T-helper 1 cell (primary cell): ENCODE measurements at places on chromosomes 7 and 10.

DNA sequence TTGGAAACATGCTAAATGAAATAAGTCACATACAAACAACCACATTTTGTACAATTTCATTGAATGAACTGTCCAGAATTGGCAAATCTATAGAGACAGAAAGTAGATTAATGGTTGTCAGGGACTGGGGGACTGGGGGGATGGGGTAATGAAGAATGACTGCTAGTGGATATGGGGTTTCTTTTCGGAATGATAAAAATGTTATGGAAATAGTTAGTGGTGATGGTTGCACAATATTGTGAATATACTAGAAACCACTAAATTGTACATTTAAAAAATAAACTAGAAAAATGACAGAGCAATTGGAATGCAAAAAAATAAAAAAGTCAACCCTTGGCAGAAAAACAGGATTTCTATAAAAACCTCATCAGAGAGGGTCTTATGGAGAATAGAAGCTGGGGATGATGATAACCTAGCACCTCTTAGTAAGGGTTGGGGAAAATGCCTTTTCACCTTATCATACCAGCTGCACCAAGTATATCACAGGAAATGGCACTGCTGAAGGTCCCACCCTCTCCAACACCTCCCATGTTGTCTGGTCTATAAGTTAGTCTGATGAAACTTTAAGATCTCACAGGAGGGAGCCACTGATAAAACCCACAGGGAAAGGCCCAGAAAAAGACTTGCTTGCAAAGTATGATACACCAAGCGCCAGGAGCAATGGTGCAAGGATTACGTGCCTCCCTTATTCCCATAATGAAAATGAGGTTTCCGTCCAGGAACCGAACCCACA, 23.1 kb upstream of the JAZF1 start:
- no peak for DNase-seq

DNA sequence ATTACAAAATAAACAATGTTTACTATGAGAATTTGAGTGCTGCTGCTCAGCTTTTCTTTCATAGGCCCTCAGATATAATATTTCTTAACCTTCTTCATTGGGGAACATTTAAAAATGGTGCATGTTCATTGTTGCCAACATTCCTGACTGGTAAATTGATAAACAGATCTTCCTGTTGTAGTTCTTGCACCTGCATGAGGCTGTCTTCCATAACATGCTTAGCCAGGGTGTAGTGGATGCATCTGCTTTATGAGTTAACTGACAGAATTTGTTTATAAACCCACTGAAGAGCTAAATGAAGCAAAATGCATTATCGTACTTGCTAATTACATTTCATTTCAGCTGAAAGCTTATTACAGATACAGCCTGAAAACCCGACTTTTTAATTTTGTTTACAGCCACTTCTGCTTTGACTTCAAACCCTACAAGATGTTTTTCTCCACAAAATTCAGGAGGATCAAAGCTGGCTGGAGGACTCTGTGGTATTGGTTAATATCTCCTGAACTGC, 177.2 kb downstream of the SEM1 start:
- DNase-seq = no peak

DNA sequence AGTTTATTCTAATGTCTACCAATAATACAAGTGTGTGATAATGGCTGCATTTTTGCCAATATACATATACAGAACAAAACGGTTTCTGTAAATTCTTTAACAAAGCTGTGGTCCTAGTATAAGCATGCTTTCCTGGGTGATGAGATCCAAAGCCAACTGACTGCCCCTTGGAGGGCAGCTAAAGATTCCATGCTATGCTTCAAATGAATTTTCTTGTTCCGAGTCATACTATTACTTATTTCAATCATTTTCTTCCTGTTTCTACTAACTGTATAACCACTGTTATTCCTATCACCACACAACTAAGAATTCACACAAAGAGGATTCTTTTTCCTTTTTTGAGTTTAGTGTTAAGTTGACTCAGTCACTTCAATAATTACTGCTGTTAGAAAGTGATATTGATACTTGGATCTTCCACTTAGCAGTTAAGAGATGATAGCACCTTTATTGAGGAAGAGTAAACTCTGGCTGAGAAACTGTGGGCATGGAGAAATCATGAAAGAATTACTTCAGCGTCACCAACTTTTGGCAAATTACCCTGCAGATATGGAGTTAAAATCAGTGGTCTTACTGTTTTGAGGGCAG, 197.5 kb downstream of the ARL4A start:
- DNase-seq = no peak

GRCh38 chr7:102012941-102013461, 195.6 kb downstream of the CUX1 start:
- DNase-seq = no peak

DNA sequence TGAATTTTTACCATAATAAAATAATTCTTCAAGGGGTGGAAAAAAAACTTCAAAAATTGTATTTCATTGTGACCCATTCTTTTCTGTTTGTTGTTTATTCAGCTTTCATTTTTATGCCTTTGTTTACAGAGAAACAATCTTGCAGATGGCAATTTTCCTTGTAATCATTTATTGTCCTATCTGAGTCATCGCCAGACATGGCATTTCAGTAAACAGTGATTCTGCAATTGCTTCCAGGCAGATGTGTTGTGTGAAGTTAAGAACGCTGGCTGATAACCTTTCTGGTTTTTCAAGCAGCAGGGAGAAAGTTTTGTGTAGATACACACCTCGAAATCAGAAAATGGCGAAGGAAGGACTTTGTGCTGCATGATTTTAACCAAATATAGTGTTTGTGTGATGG, 80.7 kb upstream of the RPA3 start:
- DNase-seq = no peak

- no peak for DNase-seq
Measured at GRCh38 chr10:7272008-7272407, 138.8 kb downstream of the SFMBT2 start.

GRCh38 chr10:13213163-13213562, 21.0 kb downstream of the UCMA start:
- no peak for DNase-seq

DNA sequence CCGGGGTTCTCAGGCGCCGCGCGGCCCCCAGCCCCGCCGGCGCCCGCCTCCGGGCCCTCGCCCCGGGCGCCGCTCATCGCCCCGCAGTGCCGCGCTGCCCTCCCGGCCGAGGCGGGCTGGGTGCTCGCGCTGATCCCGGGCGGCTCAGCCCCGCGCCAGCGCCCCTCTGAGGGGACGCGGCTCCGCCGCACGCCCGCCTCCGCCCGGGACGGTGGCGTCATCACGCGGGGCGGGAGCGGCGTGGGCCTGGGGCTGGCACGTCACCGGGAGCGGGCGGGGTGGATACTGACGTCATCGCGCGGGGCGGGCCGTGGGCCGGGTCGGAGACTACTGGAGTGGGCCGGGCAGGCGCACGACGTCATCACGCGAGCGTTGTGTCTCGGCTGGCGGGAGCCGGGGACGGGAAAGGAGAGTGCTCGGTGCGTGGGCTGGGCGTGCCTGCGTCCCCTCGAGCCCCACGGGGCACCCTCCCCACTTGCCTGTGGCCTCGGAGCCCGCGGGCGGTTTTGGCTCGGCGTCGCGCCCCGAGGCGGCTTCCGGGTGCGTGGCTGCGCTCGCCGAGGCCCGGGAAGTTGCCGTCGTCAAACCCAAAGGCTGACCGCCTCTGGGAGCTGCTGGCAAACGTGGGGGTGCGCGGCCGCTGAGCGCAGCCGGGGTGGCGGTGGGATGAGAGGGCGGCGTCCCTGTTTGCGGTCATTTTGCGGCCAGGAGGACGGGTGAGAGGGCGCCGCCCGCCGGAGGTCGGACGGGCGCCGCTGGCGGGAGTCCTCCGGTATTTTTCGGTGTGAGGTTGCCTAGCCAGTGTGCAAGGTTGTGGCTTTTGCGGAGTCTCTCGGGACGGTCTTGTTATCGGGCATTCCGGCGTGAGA, at the start of gene ESYT2:
ESYT2 (minus strand) TSS at position 168 of the 869 bp plus-strand sequence; CDS start at position 77, 91 bp downstream.
- DNase-seq = peak; percentile 99

DNA sequence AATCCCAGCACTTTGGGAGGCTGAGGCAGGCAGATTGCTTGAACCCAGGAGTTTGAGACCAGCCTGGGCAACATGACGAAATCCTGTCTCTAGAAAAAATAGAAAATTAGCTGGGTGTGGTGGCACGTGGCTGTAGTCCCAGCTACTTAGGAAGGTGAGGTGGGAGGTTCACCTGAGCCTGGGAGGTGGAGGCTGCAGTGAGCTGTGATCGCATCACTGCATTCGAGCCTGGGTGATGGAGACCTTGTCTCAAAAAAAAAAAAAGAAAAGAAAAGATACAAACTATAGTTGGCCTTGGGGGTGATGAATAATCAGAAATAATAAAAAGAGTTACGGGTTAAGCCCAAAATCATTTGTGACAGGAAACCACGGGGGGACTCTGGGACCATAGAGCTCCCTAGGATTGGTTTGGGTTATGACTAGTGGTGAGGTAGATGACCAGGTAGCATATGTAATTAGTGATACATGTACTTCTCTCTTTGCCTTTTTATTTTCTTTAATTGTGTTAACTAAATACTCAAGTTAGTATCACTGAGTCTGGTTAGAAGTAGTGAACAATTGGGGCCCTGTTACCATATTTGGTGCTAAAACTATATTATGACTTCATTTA, 10.4 kb upstream of the ASCC1 start:
- no peak for DNase-seq

DNA sequence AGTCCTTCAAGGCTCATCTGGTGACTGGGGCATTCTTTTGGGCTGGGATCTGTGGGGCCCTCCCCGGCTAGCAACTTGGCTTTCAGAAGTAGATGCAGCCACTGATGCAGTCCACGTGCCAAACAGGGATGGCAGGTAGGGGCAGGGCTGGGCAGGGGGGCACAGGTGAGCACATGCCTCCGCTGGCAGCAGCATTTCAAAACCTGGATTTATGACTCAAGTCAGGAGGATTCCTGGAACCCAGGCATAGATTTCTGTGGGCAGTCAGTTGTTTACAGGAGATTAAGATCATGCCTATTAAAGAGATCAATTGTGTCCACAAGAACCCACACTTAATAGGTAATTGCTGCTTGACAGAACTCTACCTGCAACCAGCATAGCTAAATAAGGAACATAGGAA, 839 bp upstream of the HABP2 start:
- DNase-seq = no peak

DNA sequence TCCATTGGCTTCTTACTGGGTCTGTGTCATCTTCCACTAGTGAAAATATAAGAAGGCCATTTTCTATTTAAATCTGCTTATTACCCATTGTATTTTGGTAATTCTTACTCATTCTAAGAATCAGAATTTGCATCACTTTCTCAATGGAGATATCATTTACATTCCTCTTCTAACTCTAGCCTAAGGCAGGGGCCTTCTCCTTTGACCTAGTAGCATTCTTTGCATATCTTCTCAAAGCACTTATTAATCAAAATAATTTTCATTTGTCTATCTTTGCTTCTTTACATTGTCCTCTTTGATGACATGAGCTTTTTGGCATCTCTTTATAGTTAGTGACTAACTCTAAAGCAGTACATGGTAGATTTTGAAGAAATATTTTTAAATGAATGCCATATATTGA, 400.9 kb upstream of the SEMA3D start:
- no peak for DNase-seq

GRCh38 chr7:11193131-11193867, 219.6 kb downstream of the PHF14 start:
- no peak for DNase-seq

- DNase-seq = no peak
Measured at GRCh38 chr10:128072941-128073645, 53.1 kb downstream of the MKI67 start.

GRCh38 chr7:151869455-151869854, 7.5 kb downstream of the PRKAG2 start:
- DNase-seq = no peak

GRCh38 chr10:133044401-133044811, 43.3 kb upstream of the ADGRA1 start:
- DNase-seq = no peak

GRCh38 chr10:71272056-71272771, 46.8 kb upstream of the SLC29A3 start:
- DNase-seq = no peak

DNA sequence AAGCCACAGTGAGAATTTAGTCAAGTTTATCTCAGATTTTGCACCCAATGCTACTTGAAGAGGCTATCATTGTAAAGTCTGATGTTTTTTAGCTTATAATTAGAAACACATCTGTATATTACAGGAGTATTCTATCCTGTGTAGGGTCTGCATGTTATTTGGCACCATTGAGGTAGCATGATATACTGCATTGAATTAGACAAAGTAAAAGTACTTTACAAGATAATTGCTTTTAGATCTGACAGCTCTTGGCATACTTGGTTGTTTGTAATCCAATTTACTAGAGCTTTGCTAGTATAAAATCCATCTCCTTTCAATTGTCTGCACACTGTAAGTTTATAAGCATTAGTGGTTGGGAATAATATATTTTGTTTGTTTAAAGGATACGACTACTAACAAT, 714.3 kb downstream of the ANKRD7 start:
- no peak for DNase-seq

- DNase-seq = peak; percentile 82
Measured at GRCh38 chr10:11178606-11179515, 161.2 kb downstream of the CELF2 start.

- DNase-seq = peak; percentile 50
Measured at GRCh38 chr7:36784991-36785940, 61.0 kb upstream of the AOAH start.

DNA sequence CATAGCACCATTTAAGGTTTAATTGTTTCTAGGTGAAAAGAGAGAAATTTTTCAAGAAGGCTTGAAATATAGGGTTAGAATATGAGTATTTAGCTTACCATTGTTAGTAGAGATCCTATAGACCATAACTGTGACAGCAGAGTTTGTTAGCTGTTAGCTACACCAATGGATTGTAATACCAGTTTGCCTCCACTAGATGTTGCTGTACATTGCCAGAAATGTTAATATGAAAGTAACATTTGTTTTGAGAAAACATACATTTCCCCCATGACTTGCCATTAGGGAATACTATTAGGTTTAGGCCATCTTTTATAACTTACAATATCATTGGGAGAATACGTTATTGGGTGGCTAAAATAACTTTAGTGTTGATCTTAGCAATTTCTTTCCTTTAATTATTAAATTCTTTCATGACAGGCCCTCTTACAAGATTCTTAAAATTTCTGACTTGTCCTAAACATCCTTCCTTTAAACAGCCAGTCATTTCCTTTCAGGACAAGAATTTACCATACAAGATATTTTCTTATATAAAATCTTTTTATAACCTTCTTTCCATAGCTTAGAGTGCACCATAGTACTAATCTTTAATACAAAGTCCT, 39.5 kb downstream of the ZNF117 start:
- DNase-seq = no peak

GRCh38 chr7:134709197-134709596, 62.5 kb downstream of the BPGM start:
- no peak for DNase-seq

- DNase-seq = no peak
Measured at GRCh38 chr7:26397796-26398426, 106.2 kb downstream of the SNX10 start.

- DNase-seq = no peak
Measured at GRCh38 chr10:110893559-110894179, 21.9 kb downstream of the PDCD4 start.

- no peak for DNase-seq
Measured at GRCh38 chr7:159125955-159126270, 18.8 kb downstream of the VIPR2 start.
